ENCODE measurements at places on chromosomes 1 and 21. TPM values are rescaled to one million over a fixed set of nuclear protein-coding genes. Genes with fewer than 3 reads are reported as not detected.

DNA sequence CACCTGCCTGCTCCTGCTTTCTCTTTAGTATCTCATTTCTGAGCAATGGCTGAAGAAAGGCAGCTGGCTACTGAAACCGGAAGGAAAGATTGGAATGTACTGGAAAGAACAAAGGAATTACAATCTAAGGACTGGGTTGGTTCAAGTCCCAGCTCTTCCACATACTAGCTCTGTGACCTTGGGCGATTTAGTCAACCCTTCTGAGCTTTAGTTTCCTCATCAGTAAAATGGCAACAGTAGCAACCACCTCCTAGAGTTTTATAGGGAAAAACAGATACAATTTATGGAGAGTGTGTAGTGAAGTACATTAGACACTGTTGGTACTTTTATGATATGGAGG, 158.8 kb downstream of the KAZN start:
- H3K4me1 ChIP-seq = no peaks in the 10 kb centered on the region
- no peak overlapping the region for H3K4me3 ChIP-seq
- DNase-seq = no peak
- H3K27ac ChIP-seq = no peak overlapping the region
- H3K27me3 ChIP-seq = peaks cover 6% of the 10 kb centered on the region
- no peaks in the 10 kb centered on the region for H3K36me3 ChIP-seq

Gene C21orf91
- 20.8 TPM for total RNA-seq

- no peaks in the 10 kb centered on the region for H3K27me3 ChIP-seq
- no peaks in the 10 kb centered on the region for H3K36me3 ChIP-seq
- peak overlapping the region; percentile 81 for H3K27ac ChIP-seq
- H3K4me1 ChIP-seq = peaks cover 58% of the 10 kb centered on the region
Measured at GRCh38 chr1:110210604-110211495, 736 bp downstream of the KCNC4 start.

Gene GBP4
- total RNA-seq = 30.8 TPM

GRCh38 chr1:212244441-212244840, 40.8 kb upstream of the PPP2R5A start:
- H3K4me1 ChIP-seq = peaks cover 2% of the 10 kb centered on the region
- no peaks in the 10 kb centered on the region for H3K36me3 ChIP-seq
- no peak for DNase-seq
- H3K27ac ChIP-seq = no peak overlapping the region
- no peak overlapping the region for H3K4me3 ChIP-seq

Gene KLF17
- not detected for total RNA-seq

GRCh38 chr1:202713110-202713509, 2.9 kb upstream of the SYT2 start:
- no peaks in the 10 kb centered on the region for H3K4me1 ChIP-seq
- H3K4me3 ChIP-seq = no peak overlapping the region
- peaks cover 39% of the 10 kb centered on the region for H3K27me3 ChIP-seq
- no peak for DNase-seq

Gene DNALI1
- not detected for total RNA-seq

DNA sequence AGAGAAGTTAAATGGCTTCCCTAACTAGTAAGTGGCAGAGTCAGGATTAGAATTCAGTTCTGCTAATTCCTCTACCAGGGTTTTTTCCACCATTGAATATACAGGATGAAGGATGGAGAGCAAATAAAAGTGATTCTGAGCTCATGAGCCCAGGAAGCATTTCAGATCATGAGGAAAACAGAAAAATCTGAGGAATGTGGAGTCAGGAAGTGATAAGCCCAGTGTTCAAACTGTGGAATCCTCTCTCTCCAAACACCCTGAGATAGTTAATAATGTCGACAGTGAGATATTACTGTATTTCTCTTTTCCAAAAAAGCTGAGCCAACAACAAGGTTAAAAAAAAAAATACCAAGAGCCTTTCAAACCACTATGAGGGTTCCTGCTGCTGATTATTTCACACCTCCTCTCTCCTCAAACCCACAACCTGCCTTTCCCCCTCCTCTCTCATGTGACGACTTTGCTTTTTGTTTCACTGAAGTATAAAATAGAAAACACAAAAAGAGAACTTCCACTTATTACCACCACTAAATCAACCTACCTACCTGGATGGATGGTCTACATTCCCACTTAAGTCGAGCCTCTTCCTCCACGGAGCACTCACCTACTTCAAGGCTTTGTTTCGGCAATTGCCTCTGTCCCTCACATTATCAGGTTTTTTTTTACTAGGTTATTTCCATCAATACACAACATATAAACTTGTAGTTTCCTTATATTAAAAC, 8.9 kb downstream of the SLAMF1 start:
- DNase-seq = peak; percentile 59
- H3K4me1 ChIP-seq = peaks cover 93% of the 10 kb centered on the region
- peaks cover 88% of the 10 kb centered on the region for H3K36me3 ChIP-seq
- H3K27me3 ChIP-seq = no peaks in the 10 kb centered on the region
- H3K4me3 ChIP-seq = peak overlapping the region; percentile 67

- H3K36me3 ChIP-seq = no peaks in the 10 kb centered on the region
- H3K4me1 ChIP-seq = no peaks in the 10 kb centered on the region
- no peak overlapping the region for H3K4me3 ChIP-seq
- DNase-seq = no peak
- no peak overlapping the region for H3K27ac ChIP-seq
Measured at GRCh38 chr1:223041481-223041880, 101.6 kb downstream of the TLR5 start.

Gene LAPTM5
- total RNA-seq = 174 TPM

- no peak overlapping the region for H3K4me3 ChIP-seq
- no peaks in the 10 kb centered on the region for H3K4me1 ChIP-seq
- DNase-seq = no peak
- H3K27me3 ChIP-seq = peaks cover 3% of the 10 kb centered on the region
- no peaks in the 10 kb centered on the region for H3K36me3 ChIP-seq
Measured at GRCh38 chr1:99544328-99544727, 101.6 kb upstream of the PALMD start.

DNA sequence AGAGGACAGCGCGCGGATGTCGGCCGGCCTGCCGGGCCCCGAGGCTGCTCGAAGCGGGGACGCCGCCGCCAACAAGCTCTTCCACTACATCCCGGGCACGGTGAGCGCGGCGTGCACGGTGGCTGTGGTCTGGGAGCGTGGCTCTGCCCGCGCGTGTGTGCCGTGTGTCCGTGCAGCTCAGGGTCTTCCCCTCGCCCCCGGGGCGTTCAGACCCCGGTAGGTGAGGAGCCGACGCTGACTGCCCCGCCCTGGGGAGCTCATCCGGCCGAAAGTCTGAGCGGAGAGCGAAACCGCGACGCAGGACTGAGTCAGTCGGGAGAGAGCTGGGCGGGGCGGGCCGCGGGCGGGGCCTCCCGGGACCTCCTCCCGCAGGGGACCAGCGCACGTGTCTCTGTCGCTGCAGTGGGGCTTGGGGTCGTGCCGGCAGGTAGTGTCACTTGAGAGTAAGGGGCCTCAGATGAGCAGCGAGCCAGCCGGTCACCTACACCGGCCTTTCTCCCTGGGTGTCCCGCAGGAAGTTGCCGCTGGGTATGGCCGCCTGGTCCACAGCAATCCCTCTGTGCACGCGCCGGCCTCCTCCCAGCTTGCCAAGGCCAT, 520 bp downstream of the PLEKHN1 start:
- peaks cover 11% of the 10 kb centered on the region for H3K27me3 ChIP-seq
- peak; percentile 92 for DNase-seq
- no peak overlapping the region for H3K27ac ChIP-seq
- no peaks in the 10 kb centered on the region for H3K36me3 ChIP-seq
- H3K4me1 ChIP-seq = peaks cover 5% of the 10 kb centered on the region
- peak overlapping the region; percentile 68 for H3K4me3 ChIP-seq

GRCh38 chr21:19712441-19712840, 1285.8 kb upstream of the NCAM2 start:
- H3K36me3 ChIP-seq = no peaks in the 10 kb centered on the region
- H3K4me3 ChIP-seq = no peak overlapping the region
- no peaks in the 10 kb centered on the region for H3K27me3 ChIP-seq
- no peak overlapping the region for H3K27ac ChIP-seq
- H3K4me1 ChIP-seq = no peaks in the 10 kb centered on the region

DNA sequence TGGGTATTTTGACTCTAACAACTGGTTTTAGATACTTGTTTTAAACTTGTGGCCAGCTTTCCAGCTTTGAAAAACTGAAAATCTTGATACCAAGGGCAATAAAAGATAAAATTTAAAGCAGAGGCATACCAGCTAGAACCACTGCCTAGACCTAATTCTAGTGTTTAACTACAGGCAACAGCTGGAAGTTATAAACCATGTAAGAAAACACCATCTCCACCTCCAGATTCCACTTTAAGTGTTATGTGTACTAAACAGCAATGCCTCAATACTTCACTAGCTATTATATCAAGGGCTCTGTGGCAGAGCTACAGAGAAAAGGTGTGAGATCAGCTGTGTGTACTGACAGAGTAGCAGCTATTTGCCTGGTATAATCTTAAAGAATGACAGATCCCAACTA, 69.5 kb downstream of the LPAR3 start:
- no peak overlapping the region for H3K4me3 ChIP-seq
- H3K4me1 ChIP-seq = peaks cover 14% of the 10 kb centered on the region
- no peak overlapping the region for H3K27ac ChIP-seq
- DNase-seq = no peak

Gene LIPI
- not detected for total RNA-seq

GRCh38 chr1:18458133-18459092, 22.3 kb upstream of the KLHDC7A start:
- no peak overlapping the region for H3K4me3 ChIP-seq
- no peak overlapping the region for H3K27ac ChIP-seq
- no peak for DNase-seq
- no peaks in the 10 kb centered on the region for H3K36me3 ChIP-seq

DNA sequence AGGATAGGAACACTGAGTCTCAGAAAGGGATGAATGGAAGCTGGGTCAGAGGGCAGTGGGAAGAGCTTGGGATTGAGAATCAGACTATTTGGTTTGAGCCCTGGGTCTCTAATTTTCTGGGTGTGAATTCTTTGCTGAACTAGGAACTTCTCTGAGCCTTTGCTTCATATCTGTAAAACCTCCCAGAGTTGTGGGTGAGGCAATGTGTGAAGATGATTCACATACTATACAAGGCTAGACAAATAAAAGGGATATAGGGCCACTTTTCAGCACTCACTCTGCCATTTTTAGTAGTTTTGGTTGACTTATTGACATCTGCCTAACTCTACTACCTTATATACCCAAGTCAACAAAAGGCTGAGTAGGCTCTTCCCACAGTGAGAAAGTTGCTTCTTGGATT, 77.7 kb upstream of the JUN start:
- no peaks in the 10 kb centered on the region for H3K27me3 ChIP-seq
- no peak for DNase-seq
- H3K4me3 ChIP-seq = no peak overlapping the region
- H3K36me3 ChIP-seq = no peaks in the 10 kb centered on the region
- no peak overlapping the region for H3K27ac ChIP-seq

Gene RGS1
- total RNA-seq = 12.0 TPM

- no peaks in the 10 kb centered on the region for H3K4me1 ChIP-seq
- H3K27ac ChIP-seq = no peak overlapping the region
- no peak for DNase-seq
Measured at GRCh38 chr1:74205266-74205665, 7.2 kb downstream of the FPGT start.

Gene NR1I3
- total RNA-seq = not detected

Gene GSTM2
- 23.9 TPM for total RNA-seq

Gene MCOLN3
- total RNA-seq = 0.16 TPM

GRCh38 chr1:67639361-67639760, 45.6 kb upstream of the GADD45A start:
- no peak for DNase-seq
- peaks cover 16% of the 10 kb centered on the region for H3K4me1 ChIP-seq
- no peak overlapping the region for H3K27ac ChIP-seq
- H3K27me3 ChIP-seq = no peaks in the 10 kb centered on the region
- no peaks in the 10 kb centered on the region for H3K36me3 ChIP-seq

GRCh38 chr1:193514397-193514796, 328.0 kb upstream of the B3GALT2 start:
- H3K36me3 ChIP-seq = peaks cover 4% of the 10 kb centered on the region
- peaks cover 5% of the 10 kb centered on the region for H3K4me1 ChIP-seq
- no peak for DNase-seq
- no peak overlapping the region for H3K4me3 ChIP-seq
- no peaks in the 10 kb centered on the region for H3K27me3 ChIP-seq
- H3K27ac ChIP-seq = no peak overlapping the region

Gene FCMR
- 49.3 TPM for total RNA-seq

DNA sequence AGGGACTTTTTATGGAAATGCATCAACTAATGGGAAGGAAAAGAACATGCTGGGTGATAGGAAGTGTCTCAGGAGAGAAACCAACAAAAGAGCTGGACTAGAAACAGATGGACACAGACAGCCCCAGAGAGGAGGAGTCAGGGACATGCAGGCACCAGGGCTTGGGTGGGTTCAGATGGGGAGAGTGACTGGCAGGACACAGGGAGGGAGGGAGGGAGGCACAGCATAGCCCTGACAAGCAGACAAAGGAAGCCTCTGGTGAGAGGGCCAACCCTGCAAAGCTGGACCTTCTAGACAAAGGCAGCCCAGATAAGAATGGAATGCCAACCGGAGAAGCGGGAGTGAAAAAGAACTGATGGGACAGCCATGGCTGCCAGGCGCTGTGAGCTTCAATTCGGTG, 568.8 kb downstream of the AJAP1 start:
- peaks cover 10% of the 10 kb centered on the region for H3K27me3 ChIP-seq
- H3K27ac ChIP-seq = no peak overlapping the region
- DNase-seq = no peak
- no peaks in the 10 kb centered on the region for H3K4me1 ChIP-seq

All from activated CD4-positive, alpha-beta T cell treated with anti-CD3 and anti-CD28 coated beads for 36 hours (primary cell).